ENCODE measurements at places on chromosomes 2 and 18.

DNA sequence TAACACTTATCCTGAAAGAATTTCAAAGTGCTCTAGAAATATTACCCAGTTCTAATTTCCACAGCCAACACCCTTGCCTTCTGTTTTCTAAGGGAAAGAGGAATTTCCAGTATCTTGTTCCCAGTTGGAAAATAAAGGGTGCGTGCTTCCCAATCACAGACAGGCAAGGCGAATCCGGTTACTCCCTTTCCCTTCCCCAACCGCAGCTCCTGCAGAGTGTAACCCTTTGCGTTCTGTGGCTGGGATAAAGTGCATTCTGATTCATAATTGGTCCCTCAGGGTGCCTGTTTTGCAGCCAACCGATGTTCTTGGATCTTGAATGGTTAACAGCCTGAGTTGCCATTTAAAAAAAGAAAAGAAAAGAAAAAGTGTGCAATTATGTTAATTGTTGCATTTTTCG lies 40.6 kb upstream of the PGAP1 start:
- no peak for DNase-seq

GRCh38 chr18:8771930-8772329 lies 66.6 kb downstream of the MTCL1 start:
- DNase-seq, result no peak

GRCh38 chr2:19559596-19560240 lies 201.3 kb upstream of the OSR1 start:
- no peak for DNase-seq

- no peak for DNase-seq
Measured at GRCh38 chr2:190121971-190122370, 59.4 kb upstream of the MSTN start.

GRCh38 chr2:180003073-180003472 lies 4.0 kb downstream of the CWC22 start:
- DNase-seq, result no peak

GRCh38 chr2:10097352-10098148 lies 17.3 kb upstream of the CYS1 start:
- no peak for DNase-seq

DNA sequence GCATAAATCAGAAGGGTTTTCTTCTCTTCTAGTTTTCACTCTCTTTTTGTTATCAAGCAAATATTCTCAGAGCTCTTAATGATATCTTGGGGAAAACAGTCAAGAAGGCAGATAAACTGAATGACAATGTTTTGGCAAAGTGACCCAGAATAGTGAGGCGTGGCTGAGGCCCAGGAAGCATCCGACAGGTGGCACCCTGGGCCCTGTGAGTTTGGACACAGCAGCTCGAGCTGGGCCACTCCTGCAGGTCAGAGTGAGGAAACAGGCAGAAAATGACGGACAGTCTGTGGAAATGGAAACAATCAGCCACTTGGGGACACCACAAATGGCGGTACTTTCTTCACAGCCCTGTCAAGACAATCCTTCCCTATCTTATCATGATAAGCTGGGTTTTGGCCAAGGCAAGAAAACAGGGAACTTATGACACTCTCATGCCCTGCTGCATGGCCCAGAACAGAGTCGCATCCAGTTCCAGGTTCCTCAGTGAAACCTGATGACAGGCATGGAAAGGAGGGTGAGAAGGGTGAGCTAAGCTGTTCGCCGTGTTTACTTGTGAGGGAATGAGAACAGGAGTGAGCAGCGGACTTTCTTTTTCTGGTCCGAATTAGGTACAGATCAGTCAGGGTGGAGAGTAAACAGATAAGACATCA lies 32.1 kb downstream of the MRPL44 start:
- DNase-seq, result no peak

DNA sequence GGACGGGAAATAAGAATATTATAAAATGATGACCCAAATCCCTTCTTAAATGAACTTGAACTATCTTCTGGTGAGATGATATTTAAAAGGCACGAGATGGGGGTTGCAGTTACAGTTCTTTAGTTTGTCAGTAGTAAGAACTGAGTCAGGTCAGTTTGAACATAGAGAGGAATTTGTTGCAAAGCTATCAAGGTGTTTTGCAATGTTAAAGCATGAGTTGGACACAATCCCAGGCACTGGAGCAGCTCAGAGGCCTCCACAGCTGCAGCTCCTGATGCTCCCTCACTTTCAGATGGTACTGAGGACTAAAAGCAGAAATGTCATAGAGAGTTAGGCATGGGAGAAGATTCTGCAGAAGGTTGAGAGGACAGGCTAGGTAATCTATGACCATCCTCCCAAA lies 236.0 kb downstream of the BCL2 start:
- no peak for DNase-seq

GRCh38 chr2:142521492-142521891 lies 356.0 kb upstream of the KYNU start:
- DNase-seq, result no peak

GRCh38 chr18:9701609-9702349 lies 6.3 kb upstream of the RAB31 start:
- no peak for DNase-seq

- DNase-seq, result no peak
Measured at GRCh38 chr18:56632070-56633022, 6.0 kb downstream of the TXNL1 start.

- no peak for DNase-seq
Measured at GRCh38 chr2:144133936-144134665, 385.8 kb downstream of the ZEB2 start.
